Regular cardiac myocyte (primary cell): ENCODE measurements at places on chromosomes 11 and 22. TPM values are rescaled to one million over a fixed set of nuclear protein-coding genes. Genes with fewer than 3 reads are reported as not detected.

The GGTLC3 gene
- total RNA-seq = not detected in 2 replicates

The MISFA gene
- 0.19 and 2.0 TPM in 2 replicates for total RNA-seq

The HDHD5 gene
- 41.7 and 49.5 TPM in 2 replicates for total RNA-seq

The WNT11 gene
- 0.19 and 0.85 TPM in 2 replicates for total RNA-seq

The POU2AF1 gene
- not detected in 2 replicates for total RNA-seq

The NXPE4 gene
- total RNA-seq = not detected in 2 replicates

The KCNE3 gene
- 0.58 and 3.4 TPM in 2 replicates for total RNA-seq

The LRRC10B gene
- under 0.01 TPM in 1 of 2 replicates, not detected in the other for total RNA-seq

The OR51I1 gene
- total RNA-seq = 0.28 TPM in 1 of 2 replicates, not detected in the other

The PNPLA5 gene
- under 0.01 TPM in 1 of 2 replicates, not detected in the other for total RNA-seq

The CASP4 gene
- 130 and 176 TPM in 2 replicates for total RNA-seq

The CASP12 gene
- under 0.01 TPM in 1 of 2 replicates, not detected in the other for total RNA-seq

The SCN4B gene
- total RNA-seq = 0.28 TPM in 1 of 2 replicates, not detected in the other

The CYP2R1 gene
- total RNA-seq = 3.6 and 7.9 TPM in 2 replicates

The GP1BB gene
- 0.77 and 2.5 TPM in 2 replicates for total RNA-seq

The TYR gene
- not detected in 2 replicates for total RNA-seq

The RAPSN gene
- under 0.01 and 0.19 TPM in 2 replicates for total RNA-seq

The PRODH gene
- not detected in 2 replicates for total RNA-seq

The MYEOV gene
- total RNA-seq = 0.85 and 4.8 TPM in 2 replicates

The MPPED2 gene
- total RNA-seq = not detected in 2 replicates

The ANO5 gene
- under 0.01 TPM in 1 of 2 replicates, not detected in the other for total RNA-seq

The NPTXR gene
- total RNA-seq = 0.58 and 2.5 TPM in 2 replicates
